ENCODE measurements at places on chromosomes 11 and 22.

- DNase-seq: no peak
Measured at GRCh38 chr22:47043835-47044721, 281.6 kb downstream of the TBC1D22A start.

DNA sequence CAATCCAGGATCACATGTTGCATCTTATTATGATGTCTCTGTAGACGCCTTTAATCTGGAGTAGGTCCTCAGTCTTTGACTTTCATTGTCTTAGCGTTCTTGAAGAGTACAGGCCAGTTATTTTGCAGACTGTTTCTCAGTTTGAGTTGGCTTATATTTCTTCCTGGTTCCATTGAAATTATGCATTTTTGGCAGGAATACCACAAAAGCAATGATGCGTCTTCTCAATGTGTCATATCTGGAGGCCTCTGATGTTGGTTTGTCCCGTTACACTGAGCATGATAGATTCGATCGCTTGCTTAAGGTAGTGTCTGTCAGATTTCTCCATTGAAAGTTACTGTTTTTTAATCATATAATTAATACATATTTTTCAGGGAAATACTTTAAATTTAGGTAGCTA lies 30.6 kb downstream of the TECTA start:
- no peak for DNase-seq

DNA sequence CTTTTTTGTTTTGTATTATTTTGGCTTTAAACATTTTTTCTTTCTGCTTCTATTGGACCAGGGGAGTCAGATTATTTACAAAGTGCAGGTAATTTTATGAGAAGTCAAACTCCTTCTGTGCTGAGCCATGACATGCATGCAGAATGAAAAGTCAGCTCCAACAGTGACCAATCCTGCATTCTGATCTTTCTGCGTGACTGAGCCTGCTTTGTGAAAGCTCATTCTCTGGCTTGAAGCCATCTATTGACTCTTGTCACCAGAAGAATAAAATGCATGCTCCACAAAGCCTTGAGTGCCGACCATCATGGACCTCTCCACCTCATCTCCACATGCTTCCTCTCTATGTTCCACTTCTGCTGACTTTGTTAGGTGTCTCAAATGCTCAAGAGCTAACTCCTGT lies 50.2 kb downstream of the MIAT start:
- DNase-seq: no peak

DNA sequence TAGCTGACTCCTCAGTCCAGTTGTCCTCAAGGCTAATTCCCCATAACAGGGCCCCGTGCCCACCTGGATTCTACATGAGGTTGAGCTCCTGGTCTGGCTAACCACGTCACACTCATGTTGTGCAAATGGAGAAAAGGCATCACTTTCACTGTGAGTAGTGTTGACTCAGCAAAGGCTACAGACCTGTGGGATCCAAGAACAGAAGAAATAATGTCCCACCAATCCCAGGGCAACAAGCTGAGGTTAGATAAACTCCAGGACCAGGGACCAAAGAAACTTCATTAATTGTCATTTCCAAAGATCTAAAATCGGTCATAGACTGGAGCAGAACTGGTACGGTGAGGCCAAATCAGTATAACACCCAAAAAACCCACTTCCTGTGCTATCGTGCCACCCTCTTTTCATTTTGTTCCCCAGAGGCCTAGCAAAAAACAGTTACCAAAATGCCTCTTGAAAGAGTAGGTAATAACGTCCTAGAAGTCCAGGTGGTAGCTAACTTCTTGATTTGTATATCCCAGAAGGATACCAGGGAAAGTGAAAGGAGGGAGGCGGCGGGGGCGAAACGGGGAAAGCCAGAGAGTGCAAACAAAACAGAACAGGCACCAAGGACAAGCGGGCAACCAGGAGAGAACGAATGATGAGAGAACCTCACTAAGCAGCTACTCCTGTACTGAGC lies 1.4 kb downstream of the PCSK7 start:
- DNase-seq: peak; percentile 71

- DNase-seq: no peak
Measured at GRCh38 chr11:17649696-17650095, 69.7 kb upstream of the MYOD1 start.

- no peak for DNase-seq
Measured at GRCh38 chr11:46659908-46660307, 40.5 kb downstream of the ARHGAP1 start.

All from CD4-positive, alpha-beta T cell treated with Interleukin-4 for 1 hour (primary cell).